ENCODE measurements at places on chromosomes 3 and 15. TPM values are rescaled to one million over a fixed set of nuclear protein-coding genes. Genes with fewer than 3 reads are reported as not detected.

Gene FETUB
- total RNA-seq = not detected

Gene FBXL2
- total RNA-seq = 17.2 TPM

Gene SYNPR
- total RNA-seq = 0.28 TPM

Gene GPR160
- not detected for total RNA-seq

Gene TXNRD3
- 21.4 TPM for total RNA-seq

Gene SCN10A
- not detected for total RNA-seq

Gene RBP2
- total RNA-seq = not detected

GRCh38 chr15:71114887-71115566, at the start of gene THSD4:
TSS of gene THSD4 (plus strand) at chr15:71115471.
- DNase-seq = peak; percentile 77
- no peaks in the 10 kb centered on the region for H3K36me3 ChIP-seq
- H3K4me1 ChIP-seq = peaks cover 7% of the 10 kb centered on the region

DNA sequence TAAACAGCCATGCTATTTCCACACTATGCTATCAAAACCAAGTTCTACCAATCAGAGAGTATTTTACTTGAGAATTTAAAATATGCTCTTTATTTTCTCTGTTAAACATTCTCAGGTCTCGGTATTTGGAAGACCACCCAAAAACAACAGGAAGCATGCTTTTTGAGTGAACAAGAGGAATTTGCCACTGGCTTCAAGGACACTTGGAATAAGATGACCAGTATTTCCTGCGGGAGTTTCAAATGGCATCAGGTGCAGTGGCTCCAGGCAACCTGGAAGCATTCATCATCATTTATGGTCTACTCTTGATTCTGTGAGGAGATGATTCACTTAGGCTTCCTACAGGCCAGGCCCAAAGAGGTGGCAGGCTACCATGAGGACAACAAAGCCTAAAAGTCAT, 305.7 kb upstream of the ATP11B start:
- H3K27ac ChIP-seq = no peak overlapping the region
- no peak for DNase-seq
- H3K27me3 ChIP-seq = no peaks in the 10 kb centered on the region
- H3K4me1 ChIP-seq = no peaks in the 10 kb centered on the region

GRCh38 chr15:43316971-43317346, 13.4 kb downstream of the LCMT2 start:
- H3K27ac ChIP-seq = peak overlapping the region; percentile 39
- no peak overlapping the region for H3K4me3 ChIP-seq
- DNase-seq = no peak
- H3K4me1 ChIP-seq = no peaks in the 10 kb centered on the region

GRCh38 chr3:57019057-57019456, 41.4 kb upstream of the SPATA12 start:
- H3K27ac ChIP-seq = peak overlapping the region; percentile 79
- no peak overlapping the region for H3K4me3 ChIP-seq
- H3K36me3 ChIP-seq = no peaks in the 10 kb centered on the region

- no peak overlapping the region for H3K4me3 ChIP-seq
- H3K36me3 ChIP-seq = no peaks in the 10 kb centered on the region
- no peaks in the 10 kb centered on the region for H3K27me3 ChIP-seq
- H3K4me1 ChIP-seq = peaks cover 33% of the 10 kb centered on the region
Observed at GRCh38 chr3:9032231-9032777, 69.0 kb upstream of the RAD18 start.

DNA sequence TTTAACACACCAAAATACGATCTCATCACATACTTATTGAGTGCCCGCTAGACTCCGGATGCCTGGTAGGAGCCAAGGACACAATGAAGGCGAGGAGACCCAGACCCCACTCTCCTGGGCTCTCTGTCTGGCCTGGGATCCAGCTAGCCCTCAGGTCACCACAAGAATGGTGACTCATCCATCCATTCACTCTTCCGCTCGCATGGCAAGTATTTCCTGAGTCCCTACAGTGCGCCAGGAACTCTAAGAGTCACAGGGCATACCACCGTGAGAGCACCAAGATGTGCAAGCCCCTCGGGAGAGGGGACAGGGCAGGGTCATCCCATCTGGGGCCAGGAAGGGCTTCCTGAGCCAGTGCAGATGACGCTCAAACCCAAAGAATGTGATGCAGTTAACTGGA, 101.6 kb upstream of the PRR20G start:
- no peak overlapping the region for H3K4me3 ChIP-seq
- no peaks in the 10 kb centered on the region for H3K4me1 ChIP-seq
- no peak overlapping the region for H3K27ac ChIP-seq
- H3K27me3 ChIP-seq = no peaks in the 10 kb centered on the region
- DNase-seq = no peak

DNA sequence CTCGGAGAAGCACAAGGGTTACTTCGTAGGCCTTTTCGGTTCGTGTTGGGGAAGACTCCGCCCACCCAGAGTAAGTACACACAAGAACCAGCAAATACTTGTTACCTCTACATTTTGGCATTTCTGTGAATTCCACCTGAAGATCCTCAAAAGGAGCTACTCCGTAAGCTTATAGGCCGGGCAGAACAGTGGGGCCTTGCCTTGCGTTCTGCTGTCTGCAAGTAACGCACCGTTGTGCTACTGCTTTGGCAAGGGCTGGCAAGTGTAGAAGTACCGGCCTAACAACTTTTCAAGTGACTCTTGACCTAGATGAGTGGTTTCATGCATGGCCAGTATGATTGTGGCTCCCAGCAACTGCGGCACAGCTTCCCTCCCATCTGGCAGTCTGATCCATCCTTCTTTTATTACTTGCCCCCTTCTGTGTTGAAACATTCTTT, 6.4 kb upstream of the DNAAF4 start:
- no peaks in the 10 kb centered on the region for H3K36me3 ChIP-seq
- H3K4me1 ChIP-seq = no peaks in the 10 kb centered on the region
- no peak for DNase-seq
- no peaks in the 10 kb centered on the region for H3K27me3 ChIP-seq
- no peak overlapping the region for H3K4me3 ChIP-seq
- no peak overlapping the region for H3K27ac ChIP-seq

- H3K36me3 ChIP-seq = no peaks in the 10 kb centered on the region
- peaks cover under 1% of the 10 kb centered on the region for H3K4me1 ChIP-seq
- H3K27ac ChIP-seq = no peak overlapping the region
- H3K27me3 ChIP-seq = no peaks in the 10 kb centered on the region
- DNase-seq = no peak
- no peak overlapping the region for H3K4me3 ChIP-seq
Observed at GRCh38 chr3:119601154-119601553, 3.5 kb downstream of the PLA1A start.

DNA sequence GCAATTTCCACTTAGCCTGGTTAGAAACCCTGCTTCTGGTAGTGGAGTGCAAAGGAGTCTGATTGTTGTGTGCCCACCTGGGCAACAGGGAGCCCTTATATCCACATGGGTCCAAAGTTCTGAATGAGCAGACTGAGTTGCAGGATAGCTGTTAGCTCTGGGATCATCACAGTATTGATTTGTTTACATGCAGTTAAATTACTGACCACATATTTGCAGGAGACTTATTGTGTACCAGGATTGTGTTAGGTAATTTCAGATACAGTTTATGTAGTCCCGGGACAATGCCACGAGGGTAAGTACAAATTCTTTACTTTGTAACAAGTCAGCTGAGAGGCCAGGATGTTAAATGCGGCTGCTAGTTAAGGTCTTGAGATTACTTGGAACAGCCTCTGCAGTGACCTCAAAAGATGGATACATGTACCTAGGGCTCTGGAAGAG, 18.8 kb downstream of the ARHGEF26 start:
- peak overlapping the region; percentile 12 for H3K27ac ChIP-seq
- H3K4me1 ChIP-seq = peaks cover 37% of the 10 kb centered on the region
- no peaks in the 10 kb centered on the region for H3K36me3 ChIP-seq
- no peaks in the 10 kb centered on the region for H3K27me3 ChIP-seq

GRCh38 chr15:36884936-36885635, 215.3 kb downstream of the MEIS2 start:
- H3K4me3 ChIP-seq = no peak overlapping the region
- H3K27ac ChIP-seq = peak overlapping the region; percentile 84
- H3K36me3 ChIP-seq = no peaks in the 10 kb centered on the region

DNA sequence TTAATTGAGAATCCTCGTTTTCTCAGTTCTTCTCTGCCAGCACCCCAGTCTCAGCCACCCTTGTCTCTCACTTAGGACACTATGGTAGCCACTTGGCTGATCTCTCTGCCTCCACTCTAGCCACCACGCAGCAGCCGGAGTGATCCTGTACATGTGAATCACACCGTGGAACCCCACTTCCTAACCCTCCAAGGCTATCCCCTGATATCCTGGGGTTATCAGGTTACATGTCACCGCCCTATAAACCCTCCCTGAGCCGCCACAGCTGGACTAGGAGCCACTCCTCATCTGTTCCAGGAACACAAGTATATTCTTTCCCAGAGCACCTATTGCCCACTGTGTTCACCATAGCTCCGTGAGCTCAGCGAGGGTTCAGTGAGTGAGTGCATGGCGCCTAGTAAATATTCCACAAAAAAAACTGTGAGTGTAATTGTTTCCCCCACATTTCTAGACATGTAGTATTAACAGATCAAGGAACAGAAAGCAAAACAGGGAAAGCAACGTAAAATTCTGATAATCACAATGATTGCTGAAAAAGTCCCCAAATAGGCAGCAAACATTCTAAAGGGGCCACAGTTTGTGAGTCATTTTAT, 661 bp upstream of the PARP14 start:
- no peaks in the 10 kb centered on the region for H3K27me3 ChIP-seq
- peaks cover 31% of the 10 kb centered on the region for H3K4me1 ChIP-seq
- DNase-seq = no peak
- H3K27ac ChIP-seq = peak overlapping the region; percentile 90
- no peaks in the 10 kb centered on the region for H3K36me3 ChIP-seq
- peak overlapping the region; percentile 69 for H3K4me3 ChIP-seq

DNA sequence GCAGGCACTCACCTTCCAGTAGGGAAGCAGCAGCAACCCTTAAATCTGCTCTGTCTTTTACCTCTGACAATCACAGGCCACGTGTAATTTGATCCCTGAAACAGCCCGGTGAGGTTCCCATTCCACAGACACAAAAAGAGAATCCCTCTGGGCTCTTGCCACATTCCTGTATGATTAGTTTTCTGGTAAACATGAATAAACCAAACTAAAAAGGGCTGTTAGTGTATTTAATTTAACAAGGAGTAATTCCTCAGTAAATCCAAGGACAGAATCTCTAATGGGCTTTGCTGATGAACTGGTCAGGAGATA, 186.9 kb downstream of the FAM43A start:
- no peak overlapping the region for H3K27ac ChIP-seq
- no peak overlapping the region for H3K4me3 ChIP-seq
- H3K27me3 ChIP-seq = no peaks in the 10 kb centered on the region

DNA sequence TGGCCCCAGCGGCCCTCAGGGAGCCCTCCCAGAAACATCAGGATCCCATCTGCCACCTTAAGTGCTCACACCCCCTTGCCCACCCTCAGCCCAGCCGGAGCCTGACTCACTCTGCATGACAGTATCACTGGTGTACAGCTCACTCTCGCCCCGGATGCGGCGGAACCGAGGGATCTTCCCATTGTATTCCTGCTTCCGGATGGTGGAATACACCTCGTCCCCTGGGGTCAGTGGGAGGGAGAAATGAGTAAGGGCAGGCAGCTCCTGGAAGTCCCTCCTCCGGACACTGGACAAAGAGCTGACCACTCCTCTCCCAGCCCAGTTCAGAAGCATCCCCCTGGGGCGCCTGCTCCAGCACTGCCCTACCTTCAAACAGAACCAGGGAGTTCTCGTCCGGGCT, 16.5 kb downstream of the SEMA7A start:
- DNase-seq = no peak
- H3K4me3 ChIP-seq = no peak overlapping the region
- no peaks in the 10 kb centered on the region for H3K27me3 ChIP-seq
- H3K36me3 ChIP-seq = no peaks in the 10 kb centered on the region
- no peak overlapping the region for H3K27ac ChIP-seq

DNA sequence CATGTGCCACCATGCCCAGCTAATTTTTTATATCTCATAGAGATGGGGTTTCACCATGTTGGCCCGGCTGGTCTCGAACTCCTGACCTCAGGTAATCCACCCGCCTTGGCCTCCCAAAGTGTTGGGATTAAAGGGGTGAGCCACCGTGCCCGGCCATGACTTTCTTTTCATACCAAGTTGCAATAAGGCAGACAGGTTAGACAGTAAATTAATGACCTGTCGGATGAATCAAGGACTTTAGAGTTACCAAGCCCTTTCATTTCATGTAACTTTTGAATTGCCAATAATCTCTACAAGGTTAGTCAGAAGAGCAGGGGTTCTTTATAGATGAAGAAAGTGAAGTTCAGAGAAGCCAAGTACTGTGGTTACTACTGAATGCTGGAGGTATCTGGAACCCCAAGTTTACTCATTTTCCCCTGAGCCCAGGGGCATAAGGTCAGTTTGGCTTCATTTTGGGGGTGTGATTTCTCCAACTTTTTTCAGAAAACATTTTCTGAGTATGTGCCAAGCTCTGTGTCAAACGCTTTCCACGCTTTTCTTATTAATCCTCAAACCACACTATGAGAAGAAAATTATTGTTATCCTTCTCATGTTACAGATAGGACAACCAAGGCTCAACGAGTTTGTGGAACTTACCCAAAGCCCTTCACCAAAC, 11.9 kb downstream of the PRICKLE2 start:
- peaks cover 84% of the 10 kb centered on the region for H3K4me1 ChIP-seq
- no peaks in the 10 kb centered on the region for H3K36me3 ChIP-seq
- no peak for DNase-seq
- no peaks in the 10 kb centered on the region for H3K27me3 ChIP-seq
- peak overlapping the region; percentile 28 for H3K4me3 ChIP-seq
